ENCODE measurements at places on chromosomes 13 and 19.

GRCh38 chr13:105177265-105177900 lies 1358.1 kb downstream of the EFNB2 start:
- DNase-seq: no peak

DNA sequence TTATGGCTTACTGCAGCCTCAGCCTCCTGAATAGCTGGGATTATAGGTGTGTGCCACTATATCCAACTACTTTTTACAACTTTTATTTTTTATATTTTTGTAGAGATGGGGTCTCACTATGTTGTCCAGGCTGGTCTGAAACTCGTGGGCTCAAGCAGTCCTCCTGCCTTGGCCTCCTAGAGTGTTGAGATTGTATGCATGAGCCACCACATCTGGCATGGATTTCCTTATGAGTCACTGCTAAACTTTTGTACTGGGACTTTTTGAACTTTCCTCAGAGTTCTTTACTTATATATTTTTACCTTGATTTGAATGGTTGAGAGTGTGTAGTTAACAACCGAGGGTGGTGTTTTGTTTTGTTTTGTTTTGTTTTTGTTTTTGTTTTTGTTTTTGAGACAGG lies 33.4 kb downstream of the DNAJC3 start:
- DNase-seq: no peak

DNA sequence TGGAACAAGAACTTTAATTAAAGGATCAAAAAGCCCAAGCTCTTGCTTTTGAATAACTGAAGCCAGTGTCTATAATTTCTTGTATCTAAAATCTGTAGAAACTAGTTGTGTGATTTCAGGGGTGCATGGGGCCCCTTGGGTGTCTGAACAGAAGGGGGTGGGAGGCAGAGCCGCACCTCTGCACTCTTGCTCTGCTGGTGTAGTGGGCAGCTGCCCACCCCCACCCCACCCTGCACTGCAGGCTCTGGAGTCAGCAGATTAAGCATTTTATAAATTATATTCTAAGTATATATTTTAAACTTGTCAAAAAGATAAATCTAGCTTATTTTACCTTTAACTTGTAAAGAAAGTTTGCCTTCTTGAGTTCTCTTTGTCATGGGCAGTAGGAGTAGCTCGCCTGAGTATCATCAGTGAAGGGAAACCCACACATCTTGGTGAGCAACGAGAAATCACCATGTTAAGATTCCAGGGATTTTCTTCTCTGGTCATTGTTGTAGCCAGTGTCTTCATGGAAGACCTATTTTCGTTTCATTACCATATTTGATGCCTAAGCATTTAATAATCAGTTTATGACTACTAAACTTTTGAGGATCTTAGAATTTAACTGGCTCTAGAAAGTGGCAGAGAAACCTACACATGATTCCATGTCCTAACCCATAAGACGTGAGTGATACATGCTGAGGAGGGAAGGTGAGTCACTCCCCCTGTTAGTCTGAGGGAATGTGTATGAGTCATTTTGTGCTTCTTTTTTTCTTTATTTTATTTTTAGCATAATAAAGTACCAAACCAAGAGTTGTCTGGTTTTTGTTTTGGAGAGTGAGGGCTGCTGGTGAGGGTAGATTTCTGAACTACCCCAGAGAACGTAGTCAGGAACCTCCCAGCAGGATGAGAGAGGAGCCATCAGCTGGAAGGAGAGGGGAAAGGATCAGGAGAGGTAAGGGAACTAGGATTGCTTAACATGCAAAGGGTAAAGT lies 7.7 kb downstream of the UBE2L5 start:
- no peak for DNase-seq

DNA sequence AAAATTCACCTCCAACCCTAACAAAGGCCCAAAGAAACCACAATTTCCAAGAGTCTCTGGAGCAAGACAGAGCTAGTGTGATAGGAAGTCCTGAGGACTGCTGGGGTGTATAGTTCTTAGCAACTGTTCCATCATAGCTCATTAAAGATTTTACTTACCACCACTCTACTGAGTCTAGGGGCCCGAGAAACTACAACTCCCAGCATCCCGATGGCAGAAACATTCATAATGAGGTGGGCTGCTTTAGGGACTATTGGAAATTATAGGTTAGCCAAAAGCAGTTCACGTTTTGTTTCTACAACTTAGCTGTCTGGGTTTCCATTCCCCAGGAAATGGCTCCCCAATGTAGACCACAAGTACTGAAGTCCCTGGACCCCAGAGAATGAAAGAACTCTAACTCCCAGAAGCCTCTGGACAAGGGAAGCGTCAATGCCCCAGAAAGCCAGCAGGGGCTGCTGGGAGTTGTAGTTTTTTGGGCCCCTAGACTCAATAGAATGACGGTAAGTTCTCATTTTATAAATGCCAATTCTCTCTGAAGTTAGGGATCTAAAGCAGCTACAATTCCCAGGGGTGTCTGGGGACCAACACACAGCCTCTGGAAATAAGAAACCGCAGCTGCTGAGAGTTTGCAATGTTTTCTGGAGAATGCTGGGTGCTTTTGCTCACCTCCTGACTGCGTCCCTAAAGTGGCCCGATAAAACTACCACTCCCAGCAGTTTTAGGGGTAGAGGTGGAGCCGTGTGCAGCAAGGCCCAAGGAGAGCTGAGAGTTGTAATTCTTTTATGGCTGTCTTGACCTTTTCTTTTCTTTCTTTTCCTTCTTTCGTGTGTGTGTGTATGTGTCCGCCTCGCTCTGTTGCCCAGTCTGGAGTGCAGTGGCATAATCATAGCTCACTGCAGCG lies 11.1 kb downstream of the FTL start:
- no peak for DNase-seq

- DNase-seq: no peak
Observed at GRCh38 chr13:41419206-41419605, 38.1 kb upstream of the RGCC start.

DNA sequence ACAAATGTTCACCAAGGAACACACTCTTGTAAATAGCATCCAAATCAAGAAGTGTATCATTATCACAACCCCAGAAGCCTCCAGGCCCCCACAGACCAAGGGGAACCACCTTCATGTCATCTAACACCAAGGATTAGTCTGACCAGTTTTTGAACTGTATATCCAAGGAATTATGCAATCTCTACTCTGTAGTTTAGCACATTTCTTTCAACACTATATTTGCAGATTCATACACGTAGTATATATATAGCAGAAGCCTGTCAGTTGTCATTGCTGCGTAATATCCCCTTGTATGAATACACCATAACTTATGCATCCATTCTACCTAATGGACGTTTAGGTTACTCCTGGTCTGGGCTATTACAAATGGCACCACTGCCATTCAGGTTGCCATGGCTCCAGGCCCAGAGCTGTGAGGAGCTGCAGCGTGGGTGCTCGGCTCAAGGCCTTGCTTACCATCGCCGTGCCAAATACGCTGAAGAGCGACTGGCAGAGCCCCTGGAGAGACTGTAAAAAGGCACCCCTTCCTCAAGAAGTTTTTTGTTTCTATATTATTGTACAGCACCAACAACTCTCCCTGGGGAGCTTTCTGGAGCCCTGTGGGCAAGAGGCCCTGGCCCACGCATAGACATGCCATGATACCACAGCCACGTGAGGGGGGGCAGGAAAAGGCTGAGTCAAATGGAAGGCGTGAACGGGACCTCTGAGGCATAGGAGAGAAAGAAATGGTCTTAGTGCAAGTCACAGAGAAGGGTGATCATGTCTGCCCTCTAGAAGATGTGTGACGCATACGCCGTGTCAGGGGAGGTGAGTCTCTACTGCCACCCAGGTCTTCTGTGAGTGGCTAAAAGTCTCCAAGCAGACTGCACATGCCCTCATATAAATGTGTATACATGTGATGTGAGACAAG lies 10.8 kb downstream of the LATS2 start:
- no peak for DNase-seq

- DNase-seq: no peak
Observed at GRCh38 chr19:13012690-13013608, 17.7 kb downstream of the NFIX start.

- no peak for DNase-seq
Observed at GRCh38 chr19:41311072-41311471, 1.1 kb downstream of the CCDC97 start.

GRCh38 chr13:26697069-26697955 lies 63.3 kb downstream of the GPR12 start:
- DNase-seq: no peak

DNA sequence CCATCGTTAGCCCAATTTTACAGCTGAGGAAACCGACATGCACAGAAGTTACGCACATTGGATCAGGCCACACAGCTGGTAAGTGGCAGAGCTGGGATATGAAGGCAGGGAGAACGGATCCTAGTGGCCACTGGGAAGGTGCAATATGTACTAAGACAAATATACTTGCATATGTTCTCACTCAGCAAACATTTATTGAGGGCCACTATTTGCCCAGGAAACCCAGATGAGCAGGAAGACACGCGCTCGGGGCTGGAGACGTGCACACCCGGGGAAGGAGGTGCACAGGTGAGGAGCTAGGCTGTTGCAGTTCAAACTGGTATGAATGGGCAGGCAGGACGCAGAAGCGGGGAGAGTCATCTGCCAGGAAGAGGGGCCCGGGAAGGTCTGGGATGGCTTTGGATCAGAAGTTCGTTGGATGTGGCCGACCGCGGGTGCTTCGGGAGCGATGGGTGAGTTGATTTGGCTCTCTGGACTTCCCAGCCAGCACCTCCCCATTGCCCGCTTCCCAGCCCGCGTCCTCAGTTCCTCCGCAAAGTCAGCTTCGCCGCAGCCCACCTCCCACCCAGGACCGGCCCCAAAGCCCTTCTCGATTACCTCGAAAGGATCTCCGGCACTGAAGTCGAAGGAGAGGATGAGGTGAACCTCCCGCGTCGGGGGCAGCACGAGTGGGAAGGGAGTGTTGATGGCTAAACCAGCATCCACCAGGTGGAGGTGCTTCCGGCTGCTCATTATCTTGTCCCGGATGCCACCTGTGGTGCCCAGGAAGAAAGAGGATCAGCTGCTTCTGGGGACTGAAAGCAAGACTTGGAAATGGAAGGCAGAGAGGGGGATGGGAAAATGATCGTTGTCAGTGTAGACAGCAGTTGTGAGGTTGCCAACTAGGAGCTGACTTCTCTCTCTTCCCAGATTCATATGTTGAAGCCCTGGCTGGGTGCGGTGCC lies 17.8 kb upstream of the CABP5 start:
- peak; percentile 75 for DNase-seq

All from chondrocyte (in vitro differentiated cells).